ENCODE measurements at places on chromosomes 6 and 20. TPM values are rescaled to one million over a fixed set of nuclear protein-coding genes. Genes with fewer than 3 reads are reported as not detected.

HAO1 gene
- total RNA-seq = not detected

- no peak for DNase-seq
Observed at GRCh38 chr20:33082546-33082945, 3.1 kb downstream of the BPIFB4 start.

DNA sequence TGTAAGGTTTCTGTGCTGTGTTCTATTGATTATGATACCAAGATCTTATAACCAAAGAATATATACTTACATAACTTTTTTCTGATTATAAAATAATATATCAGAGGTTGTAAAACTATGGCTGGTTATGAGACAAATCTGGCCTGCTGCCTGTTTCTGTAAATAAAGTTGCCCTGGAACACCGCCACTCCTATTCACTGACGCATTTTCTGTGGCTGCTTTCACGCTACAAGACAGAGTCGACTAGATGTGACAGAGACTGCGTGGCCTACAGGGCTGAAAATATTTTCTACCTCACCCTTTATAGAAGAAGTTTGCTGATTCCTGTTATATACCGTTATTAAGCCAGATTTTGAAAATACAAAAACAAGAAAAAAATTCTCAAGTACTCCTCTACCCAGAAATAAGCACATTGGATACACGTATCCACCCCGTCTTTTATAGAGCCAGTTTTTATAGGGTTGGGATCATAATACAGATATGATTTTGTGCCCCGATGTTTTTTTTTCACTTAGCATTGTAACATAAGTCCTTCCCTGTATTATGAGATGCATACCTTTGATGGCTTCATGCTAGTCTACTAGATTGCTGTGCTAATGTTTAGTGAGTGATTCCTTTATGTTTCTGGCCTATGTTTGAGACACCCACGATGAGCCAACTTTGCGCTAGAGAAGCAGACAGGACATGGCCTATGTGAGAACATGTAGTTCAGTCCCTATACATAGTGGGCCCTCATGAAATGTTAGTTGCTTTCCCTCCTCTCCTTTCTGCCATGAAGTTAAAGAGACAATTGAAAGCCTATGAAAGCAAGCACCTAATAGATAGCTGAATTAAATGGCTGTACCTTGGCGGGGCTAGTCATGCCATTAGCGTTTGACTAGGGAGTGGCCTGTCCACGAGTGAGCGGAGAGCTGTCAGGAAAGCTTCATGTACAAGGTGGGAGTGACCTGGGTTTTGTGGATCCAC is 98.1 kb upstream of the KCNK16 start:
- no peak for DNase-seq

GMDS gene
- 11.0 TPM for total RNA-seq

- no peak for DNase-seq
Observed at GRCh38 chr6:7763881-7764280, 38.0 kb downstream of the BMP6 start.

GRCh38 chr6:48714250-48714649 is 603.3 kb upstream of the PTCHD4 start:
- no peak for DNase-seq

GRCh38 chr6:123042401-123042800 is 46.4 kb downstream of the CLVS2 start:
- DNase-seq = no peak

CCM2L gene
- total RNA-seq = not detected

GRCh38 chr6:90167514-90168379 is 128.9 kb downstream of the BACH2 start:
- no peak for DNase-seq

DNA sequence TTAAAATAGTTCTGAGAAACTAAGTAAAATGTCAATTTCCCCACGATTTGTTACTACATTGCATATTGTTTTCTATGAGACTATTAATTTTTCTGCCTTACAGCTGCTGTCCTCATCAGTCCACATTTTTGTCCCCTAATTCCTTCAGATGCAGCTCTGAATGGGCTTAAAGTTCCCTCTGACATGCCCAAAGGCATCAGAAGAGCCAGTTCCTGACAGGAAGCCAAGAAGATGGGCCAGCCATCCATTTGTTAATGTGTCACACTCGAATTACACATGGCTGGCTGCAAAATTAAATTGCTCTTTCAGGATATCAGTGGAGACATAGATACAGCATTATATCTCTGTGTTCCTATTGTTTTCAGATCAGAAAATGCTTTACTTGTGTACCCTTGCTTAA is 1223.0 kb downstream of the EPHA7 start:
- no peak for DNase-seq

DNA sequence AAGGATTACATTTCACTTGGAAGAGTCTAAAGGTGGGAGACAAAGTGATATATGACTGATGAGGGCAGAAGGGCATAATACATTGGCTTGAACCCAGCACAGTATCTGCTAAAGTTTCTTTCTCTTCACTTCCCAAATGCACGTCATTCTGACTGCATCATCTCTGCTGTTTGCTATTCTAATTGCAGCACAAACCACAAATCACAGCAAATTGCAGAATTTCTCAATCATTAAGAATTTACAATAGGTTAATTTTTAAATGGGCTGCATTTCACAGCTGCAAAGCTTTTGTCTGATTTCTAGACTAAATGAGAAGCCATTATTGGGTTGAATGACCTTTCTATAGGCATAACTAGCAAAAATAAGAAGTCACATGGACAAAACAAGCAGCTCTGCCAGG is 337.0 kb downstream of the RNGTT start:
- DNase-seq = no peak

LHFPL5 gene
- 0.17 TPM for total RNA-seq

DYNLT2 gene
- total RNA-seq = 1.9 TPM

- DNase-seq = no peak
Observed at GRCh38 chr6:3654898-3655297, 96.6 kb downstream of the PXDC1 start.

PPP1R18 gene
- total RNA-seq = 94.5 TPM

GRCh38 chr6:102387326-102388033 is 994.0 kb downstream of the GRIK2 start:
- DNase-seq = no peak

GRCh38 chr6:44396968-44397367 is 9.5 kb downstream of the CDC5L start:
- DNase-seq = no peak

DNA sequence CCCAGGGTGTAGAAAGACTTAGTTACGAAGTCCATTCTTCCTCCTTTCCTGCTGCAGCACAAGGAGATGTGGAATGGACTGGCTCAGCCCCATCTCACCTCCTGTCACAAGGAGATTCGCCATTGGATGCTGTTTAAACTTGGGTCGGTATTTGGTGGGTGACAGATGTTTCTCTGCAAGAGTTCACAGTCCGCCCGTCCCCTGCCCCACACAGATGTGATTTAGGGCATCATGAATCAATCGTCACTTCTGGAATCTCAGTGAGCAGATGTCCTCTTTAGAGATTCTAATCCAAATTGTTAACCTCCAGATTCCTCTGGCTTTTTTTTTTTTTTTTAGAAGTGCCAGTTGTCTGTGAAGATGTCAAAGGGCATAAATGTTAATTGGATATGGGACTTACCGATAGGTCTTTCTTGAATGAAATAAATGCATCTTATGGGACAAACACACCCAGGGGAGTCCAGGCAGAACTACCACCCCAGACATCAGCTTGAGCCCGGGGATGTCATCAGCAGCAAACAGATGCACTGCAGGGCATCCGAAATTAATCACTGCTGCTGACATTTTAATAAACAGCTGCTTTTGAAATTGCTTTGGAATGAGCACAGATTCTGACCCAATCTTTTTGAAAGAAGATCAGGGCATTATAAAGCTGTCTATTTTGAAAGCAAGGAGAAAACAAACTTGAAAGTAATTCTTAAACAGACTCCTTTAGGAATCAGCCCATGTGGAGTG is 117.6 kb upstream of the CDH4 start:
- peak; percentile 83 for DNase-seq

DNA sequence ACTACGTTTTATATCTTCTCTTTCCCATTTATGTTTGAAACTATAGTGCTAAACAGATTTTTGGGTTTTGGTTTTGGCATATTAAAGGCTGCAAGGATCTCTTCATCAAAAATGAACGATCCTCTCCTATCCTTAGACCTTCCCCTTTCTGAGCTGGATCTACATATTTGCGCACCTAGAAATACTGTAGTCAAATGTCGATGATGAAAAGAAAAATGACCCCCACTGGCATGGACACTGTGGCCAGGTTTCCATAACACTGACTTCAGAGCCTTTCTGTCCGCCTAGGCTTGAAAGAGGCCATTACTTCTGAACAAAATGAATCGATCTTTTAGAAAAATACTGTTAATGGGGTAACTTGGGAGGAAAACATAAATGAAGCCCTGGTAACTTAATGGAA is 5.8 kb downstream of the FLRT3 start:
- no peak for DNase-seq

WDR46 gene
- 83.7 TPM for total RNA-seq

- DNase-seq = no peak
Observed at GRCh38 chr6:30893001-30893591, 8.8 kb downstream of the DDR1 start.

DNA sequence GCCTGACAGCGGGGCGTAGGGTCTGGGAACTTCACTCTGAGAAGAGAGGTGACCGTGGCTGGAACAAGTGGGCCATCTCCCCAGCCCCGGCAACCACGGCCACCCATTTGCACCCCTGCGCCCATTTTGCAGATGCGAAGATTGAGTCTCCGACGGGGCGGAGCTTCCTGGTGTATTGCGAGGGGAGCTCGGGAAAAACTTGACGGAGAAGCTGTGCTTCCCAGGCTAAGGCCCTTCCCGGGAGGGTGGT is 653 bp downstream of the ZNF335 start:
- no peak for DNase-seq

DNA sequence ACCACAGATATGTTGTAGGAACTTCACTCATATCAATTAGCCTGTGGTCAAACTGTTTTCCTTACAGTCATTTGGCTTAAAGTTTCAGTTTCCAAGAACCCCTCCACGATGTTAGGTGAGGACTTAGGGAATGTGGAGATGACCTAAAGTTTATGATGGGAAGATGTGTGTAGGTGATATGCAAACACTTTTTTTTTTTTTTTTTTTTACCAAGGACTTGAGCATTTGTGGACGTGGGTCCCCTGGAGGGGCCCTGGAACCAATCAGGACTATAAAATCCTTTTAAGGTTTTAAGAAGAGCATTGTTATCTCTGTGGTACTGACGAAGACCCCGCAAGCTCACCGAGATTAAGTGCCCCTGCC is 478 bp upstream of the MTHFD1L start:
- no peak for DNase-seq

HTR1B gene
- total RNA-seq = 0.46 TPM

GRCh38 chr6:37916675-37917074 is 97.1 kb downstream of the ZFAND3 start:
- DNase-seq = no peak

- peak; percentile 32 for DNase-seq
Observed at GRCh38 chr20:32456869-32457478, 98.8 kb downstream of the ASXL1 start.

DNA sequence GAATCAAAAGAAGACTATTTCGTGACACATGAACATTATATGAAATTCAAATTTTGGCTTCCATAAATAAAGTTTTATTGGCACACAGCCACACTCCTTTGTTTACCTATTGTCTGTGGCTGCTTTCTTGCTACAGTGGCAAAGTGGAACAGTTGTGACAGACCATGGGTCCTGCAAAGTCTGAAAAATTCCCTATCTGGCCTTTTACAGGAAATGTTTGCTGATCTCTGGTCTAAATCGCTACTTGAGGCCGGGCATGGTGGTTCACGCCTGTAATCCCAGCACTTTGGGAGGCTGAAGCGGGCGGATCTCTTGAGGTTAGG is 23.1 kb upstream of the PREX1 start:
- DNase-seq = no peak

TSBP1 gene
- total RNA-seq = not detected

- DNase-seq = no peak
Observed at GRCh38 chr6:49264909-49265308, 198.1 kb downstream of the MMUT start.

TNFRSF6B gene
- 6.2 TPM for total RNA-seq

DNA sequence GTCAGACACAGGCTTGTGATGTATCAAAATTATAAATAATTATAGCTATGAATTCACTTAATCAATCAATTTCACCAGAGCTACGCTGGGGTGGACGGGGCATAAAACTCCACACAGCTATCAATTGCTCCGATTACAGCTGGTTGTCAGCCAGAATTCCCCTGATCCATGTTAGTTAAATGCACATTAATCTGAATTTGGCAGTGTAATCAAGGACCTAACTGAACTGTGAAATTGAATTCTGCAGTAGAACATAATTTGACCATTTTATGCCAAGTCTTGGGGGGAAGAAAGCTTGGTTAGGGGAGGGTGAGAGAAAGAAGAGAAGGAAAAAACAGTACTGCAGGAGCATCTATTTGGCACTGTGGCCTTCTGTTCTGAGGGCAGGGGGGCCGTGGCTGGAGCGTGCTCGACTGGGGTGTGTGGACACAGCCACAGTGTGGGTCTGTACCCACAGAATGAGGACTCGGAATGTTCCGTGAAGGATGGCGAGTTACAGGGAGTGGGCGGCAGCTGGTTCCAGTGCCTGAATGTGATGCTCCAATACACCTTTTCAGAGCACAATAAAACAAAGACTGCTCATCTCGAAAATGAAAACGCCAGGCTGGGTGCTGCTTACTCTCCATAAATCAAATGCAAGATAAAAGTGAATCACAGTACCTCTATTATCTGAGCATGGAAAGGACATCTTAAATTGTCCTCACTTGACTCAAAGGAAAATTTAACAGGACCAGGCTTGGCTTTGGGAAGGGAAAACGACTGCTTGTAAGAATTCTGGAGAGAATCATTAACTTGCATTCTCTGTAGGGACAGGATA is 59.2 kb downstream of the LAMP5 start:
- no peak for DNase-seq

GRCh38 chr20:34083137-34083536 is 28.9 kb downstream of the EIF2S2 start:
- DNase-seq = peak; percentile 99

GRCh38 chr6:43037197-43037596 is 15.8 kb downstream of the RRP36 start:
- DNase-seq = no peak

GRCh38 chr6:87068795-87069194 is 26.1 kb downstream of the CGA start:
- DNase-seq = no peak

- DNase-seq = peak; percentile 17
Observed at GRCh38 chr6:20350215-20350614, 51.5 kb upstream of the E2F3 start.

DLL1 gene
- total RNA-seq = 4.7 TPM

GRCh38 chr6:123333000-123333756 is 303.6 kb downstream of the TRDN start:
- no peak for DNase-seq

GRCh38 chr20:58056021-58056591 is 172.3 kb downstream of the ANKRD60 start:
- DNase-seq = no peak

GRCh38 chr20:58778760-58779159 is 71.9 kb downstream of the GNAS-AS1 start:
- no peak for DNase-seq

ZC2HC1B gene
- total RNA-seq = not detected

DNA sequence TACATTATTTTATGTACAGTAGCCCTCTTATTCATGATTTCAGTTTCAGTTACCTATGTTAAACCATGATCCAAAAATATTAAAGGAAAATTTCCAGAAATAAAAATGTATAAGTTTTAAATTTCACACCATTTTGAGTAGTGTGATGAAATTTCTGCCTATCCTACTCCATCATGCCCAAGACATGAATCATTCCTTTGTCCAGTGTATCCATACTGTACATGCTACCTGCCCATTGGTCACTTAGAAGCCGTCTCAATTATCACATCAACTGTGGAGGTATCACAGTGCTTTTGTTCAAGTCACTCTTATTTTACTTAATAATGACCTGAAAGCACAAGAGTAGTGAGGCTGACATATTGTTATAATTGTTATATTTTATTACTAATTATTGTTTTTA is 32.3 kb upstream of the PLCB4 start:
- no peak for DNase-seq

PTCRA gene
- not detected for total RNA-seq
